Retinal pigment epithelial cell (primary cell): ENCODE measurements at places on chromosomes 2 and 18.

- no peak for DNase-seq
These were observed 220.8 kb downstream of the ALK start for GRCh38 chr2:29700560-29700959.

DNA sequence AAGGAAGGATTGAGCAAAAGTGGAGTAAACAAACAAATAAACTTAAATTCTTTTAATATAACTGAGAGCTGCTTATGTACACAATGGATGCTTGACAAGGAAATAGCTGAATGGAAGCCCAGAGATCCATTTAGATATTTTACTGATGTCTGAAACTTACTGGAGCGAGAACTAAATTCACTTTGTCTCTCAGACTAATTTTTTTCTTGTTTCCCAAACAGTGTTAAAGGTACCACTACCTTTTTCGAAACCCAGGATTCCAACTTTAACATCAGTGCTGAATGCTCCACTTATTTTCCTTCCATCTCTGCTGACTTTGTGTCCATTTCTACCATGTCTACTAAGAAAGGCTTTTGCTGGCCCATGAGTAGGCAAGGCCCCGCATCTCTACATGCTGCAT lies 4.0 kb downstream of the EFEMP1 start:
- DNase-seq, result no peak

DNA sequence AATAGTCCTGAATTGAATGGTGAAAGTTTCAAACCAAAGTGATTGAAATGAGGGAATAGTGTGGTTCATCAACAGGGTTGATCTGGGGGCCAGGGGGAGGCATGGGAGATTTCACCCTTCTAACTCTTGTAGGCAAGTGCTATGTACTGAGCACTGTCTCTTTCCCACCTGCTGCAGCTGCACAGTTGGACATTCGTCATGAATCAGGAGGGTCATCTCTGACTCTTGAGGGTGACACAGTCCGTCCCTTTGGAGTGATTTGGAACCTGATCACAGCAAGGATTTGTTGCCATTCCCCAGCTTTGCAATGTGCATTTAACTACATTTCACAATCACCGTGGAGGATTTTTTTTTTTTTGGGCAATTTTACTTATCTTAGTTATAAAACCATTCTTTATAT lies 224.6 kb downstream of the PHLPP1 start:
- no peak for DNase-seq

- DNase-seq, result no peak
These were observed 116.6 kb downstream of the GLI2 start for GRCh38 chr2:120852200-120852815.
